ENCODE measurements at places on chromosomes 3 and 15.

DNA sequence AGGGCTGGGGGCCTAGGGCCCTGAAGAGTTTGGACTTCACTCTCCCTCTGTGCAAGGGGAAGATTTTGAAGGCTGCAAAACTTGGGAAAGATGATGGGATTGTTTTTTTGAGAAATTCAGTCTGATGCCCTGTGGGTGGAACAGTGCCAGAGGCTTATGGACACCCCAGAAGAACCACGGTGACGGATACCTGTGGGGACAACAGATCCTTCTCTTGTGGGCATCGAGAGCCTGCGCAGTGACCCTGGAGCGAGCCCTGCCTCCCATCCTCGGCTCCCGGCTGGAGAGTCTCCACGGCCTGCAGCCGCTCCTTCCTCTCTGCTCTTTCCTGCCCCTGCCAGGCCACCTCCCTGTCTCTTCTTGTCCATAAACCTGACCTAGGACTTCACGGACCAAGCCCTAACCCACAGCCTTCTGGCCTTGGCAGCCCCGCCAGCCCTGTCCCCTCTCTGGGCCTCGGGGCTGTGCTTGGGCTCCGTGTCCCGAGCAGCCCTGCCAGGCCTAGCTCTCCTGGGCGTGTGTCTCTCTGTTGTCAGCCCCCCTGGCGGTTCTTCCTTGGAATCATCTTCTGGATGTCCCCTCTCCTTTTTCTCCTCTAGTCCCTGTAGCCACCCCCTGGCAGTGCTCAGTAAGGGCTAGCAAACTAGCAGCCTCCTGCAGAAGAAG, 98.4 kb downstream of the VGLL4 start:
- H3K4me3 ChIP-seq: no peak overlapping the region
- peaks cover 4% of the 10 kb centered on the region for H3K36me3 ChIP-seq
- peaks cover 2% of the 10 kb centered on the region for H3K4me1 ChIP-seq
- no peak for DNase-seq
- H3K27ac ChIP-seq: no peak overlapping the region

- peaks cover 12% of the 10 kb centered on the region for H3K4me1 ChIP-seq
- no peak for DNase-seq
- no peaks in the 10 kb centered on the region for H3K27me3 ChIP-seq
- no peaks in the 10 kb centered on the region for H3K36me3 ChIP-seq
- no peak overlapping the region for H3K27ac ChIP-seq
- no peak overlapping the region for H3K4me3 ChIP-seq
Observed at GRCh38 chr15:98684436-98684835, 36.1 kb downstream of the IGF1R start.

DNA sequence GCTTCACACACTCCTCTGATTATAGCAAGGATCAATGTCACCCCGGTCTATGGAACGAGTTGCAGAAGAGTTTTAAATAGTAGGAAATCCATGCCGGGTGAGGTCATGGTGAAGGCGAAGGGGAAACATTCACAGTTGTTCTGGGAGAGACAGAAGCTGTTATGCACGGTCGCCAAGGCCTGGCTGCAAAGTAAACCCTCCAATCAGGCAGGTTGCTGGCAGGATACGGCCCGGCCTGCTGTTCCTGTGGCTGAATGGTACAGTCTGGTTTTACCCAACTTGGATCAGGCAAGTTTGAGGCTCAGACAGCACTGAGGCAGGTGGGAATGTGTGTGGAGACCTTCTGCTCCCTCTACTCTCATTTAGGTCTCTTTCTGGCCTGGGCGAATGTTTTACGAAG, 45.3 kb upstream of the ATP2B2 start:
- H3K27ac ChIP-seq: no peak overlapping the region
- peaks cover 3% of the 10 kb centered on the region for H3K4me1 ChIP-seq
- H3K27me3 ChIP-seq: peaks cover 3% of the 10 kb centered on the region
- H3K36me3 ChIP-seq: no peaks in the 10 kb centered on the region
- DNase-seq: no peak

GRCh38 chr15:99961011-99961441, 227.8 kb upstream of the LYSMD4 start:
- H3K4me1 ChIP-seq: no peaks in the 10 kb centered on the region
- DNase-seq: no peak
- H3K4me3 ChIP-seq: no peak overlapping the region

GRCh38 chr3:129228891-129229585, 20.4 kb upstream of the COPG1 start:
- H3K27ac ChIP-seq: no peak overlapping the region
- H3K27me3 ChIP-seq: peaks cover 5% of the 10 kb centered on the region
- peaks cover 8% of the 10 kb centered on the region for H3K4me1 ChIP-seq
- H3K4me3 ChIP-seq: no peak overlapping the region

GRCh38 chr15:72112805-72113204, 5.1 kb downstream of the MYO9A start:
- no peaks in the 10 kb centered on the region for H3K36me3 ChIP-seq
- no peak overlapping the region for H3K27ac ChIP-seq
- no peaks in the 10 kb centered on the region for H3K27me3 ChIP-seq
- peaks cover 8% of the 10 kb centered on the region for H3K4me1 ChIP-seq
- no peak for DNase-seq

Measured in T-cell (primary cell).